ENCODE measurements at places on chromosomes 16 and 17. TPM values are rescaled to one million over a fixed set of nuclear protein-coding genes. Genes with fewer than 3 reads are reported as not detected.

DNA sequence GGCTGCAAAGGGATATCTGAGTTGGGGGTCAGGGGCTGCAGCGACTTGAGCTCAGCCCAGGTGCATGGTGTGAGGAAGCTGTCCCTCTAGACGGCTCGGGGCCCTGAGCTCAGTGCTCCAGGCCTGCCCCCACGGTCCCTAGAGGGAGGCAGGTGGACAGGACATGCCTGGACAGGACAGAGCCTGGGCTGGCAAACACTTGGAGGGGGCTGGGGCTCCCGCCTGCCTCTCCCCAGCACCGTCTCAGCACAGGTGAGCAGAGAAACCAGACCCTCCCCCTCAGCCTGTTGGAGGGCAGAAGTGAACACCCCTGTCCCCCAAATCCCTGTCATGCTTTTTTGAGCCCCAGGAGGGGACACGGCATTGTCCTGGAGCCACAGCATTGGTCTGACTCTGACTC lies 11.4 kb upstream of the SLC38A10 start:
- no peak for DNase-seq

ABCA8 gene
- total RNA-seq: not detected

DNA sequence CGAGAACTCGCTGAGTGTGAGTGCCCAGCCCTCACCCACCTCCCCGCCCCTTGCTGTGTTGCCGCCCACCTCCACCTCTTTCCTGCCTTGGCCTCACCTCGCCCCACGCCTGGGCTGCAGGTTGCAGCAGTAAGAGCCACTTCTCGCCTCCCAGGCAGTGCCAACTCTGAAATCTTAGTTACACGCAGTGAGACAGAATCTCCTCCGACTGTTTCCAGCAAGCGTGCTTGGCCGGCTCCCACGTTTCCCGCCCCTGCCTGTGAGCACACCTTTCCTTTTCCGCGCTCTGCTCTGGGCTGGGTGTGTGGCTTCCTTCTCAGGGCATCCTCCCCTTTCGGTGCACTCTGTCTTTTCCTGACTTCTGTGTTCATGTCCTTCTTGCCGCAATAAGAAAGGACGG lies 5.7 kb downstream of the ENGASE start:
- DNase-seq: no peak

DNA sequence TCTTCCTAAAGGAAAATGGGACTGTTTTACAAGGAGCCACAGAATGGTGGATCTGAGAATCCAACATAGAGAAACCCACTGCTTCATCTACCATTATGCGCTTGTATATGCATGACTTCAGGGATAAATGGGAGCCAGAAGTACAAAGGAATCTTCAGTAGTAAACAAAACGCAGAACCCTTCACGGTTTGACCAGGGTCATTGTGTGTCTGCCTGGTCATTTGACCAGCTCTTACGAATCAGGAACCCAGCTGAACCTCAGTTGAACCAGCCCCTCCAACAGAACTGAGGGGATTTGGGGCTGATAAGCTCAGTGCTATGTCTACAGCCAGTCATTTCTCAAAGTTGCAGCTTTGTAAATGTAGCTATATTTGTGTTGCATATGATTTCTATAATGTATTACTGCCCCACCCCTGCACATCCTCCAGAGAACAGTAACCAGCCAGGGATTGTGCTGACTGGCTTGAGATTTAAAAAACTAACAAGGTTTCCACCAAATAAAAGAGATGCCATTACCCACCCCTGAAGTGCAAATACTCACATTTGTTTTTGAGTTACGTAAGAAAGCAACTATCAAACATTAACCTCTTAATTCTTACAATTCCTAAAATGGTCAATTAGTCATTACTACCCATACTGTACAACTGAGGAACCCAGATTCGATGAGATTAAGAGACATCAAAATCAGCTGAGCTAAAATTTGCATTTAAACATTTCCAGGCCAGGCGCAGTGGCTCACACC lies 6.3 kb downstream of the CMTM4 start:
- no peak for DNase-seq

CRHR1 gene
- total RNA-seq: not detected

- no peak for DNase-seq
Observed at GRCh38 chr17:50350733-50351132, 4.8 kb downstream of the XYLT2 start.

- peak; percentile 61 for DNase-seq
Observed at GRCh38 chr17:63705657-63706056, 5.7 kb upstream of the LIMD2 start.

- peak; percentile 68 for DNase-seq
Observed at GRCh38 chr17:3972281-3972731, 8.1 kb upstream of the ATP2A3 start.

ABCC6 gene
- not detected for total RNA-seq

TMEM231 gene
- total RNA-seq: 4.4 TPM

- DNase-seq: peak; percentile 77
Observed at GRCh38 chr17:45225051-45225700, 3.5 kb downstream of the FMNL1 start.

NOXO1 gene
- not detected for total RNA-seq

DNA sequence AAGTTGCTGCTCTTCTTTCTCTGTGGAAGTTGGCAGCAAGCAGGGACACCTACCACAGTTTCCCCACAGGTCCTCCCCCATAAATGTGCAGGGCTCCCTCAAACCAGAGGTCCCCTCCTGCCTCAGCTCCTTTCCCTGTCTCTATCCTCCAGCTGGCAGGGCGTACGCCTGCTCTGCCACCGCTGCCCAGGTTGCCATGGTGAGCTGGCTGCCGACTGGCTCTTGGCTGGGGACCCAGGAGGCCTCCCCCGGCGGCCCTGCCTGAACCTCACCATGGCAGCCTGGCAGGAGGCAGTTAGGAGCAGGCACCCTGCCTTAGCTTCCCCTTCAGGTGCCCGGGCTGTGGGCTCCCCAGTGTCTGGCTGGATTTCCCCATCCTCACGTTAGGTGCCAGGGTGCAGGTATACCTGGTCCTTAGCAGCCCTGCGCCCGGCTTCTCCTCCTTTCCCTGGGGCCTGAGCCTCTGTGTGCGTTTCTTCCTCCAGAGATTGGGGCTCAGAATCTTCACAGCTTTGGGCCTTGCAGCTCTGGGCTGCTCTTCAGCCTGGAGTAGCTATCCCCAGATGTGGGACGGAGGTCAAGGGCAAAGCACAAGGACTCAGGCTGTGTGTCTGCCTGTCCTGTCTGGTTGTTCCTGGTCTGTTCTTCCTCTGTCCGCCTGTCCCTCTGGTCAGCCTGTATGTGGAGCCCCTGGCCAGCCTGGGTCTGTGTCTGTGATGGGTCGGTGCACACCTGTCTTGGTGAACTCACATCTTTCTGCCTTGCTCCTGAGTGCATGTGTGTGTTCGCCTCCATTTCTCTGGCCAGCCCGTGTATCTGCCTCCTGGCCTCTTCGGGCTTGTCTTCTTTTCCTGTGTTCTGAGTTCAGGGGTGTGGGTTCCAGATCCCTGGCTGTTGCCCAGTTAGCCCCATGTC lies 15.7 kb downstream of the GJD3 start:
- DNase-seq: no peak

DNA sequence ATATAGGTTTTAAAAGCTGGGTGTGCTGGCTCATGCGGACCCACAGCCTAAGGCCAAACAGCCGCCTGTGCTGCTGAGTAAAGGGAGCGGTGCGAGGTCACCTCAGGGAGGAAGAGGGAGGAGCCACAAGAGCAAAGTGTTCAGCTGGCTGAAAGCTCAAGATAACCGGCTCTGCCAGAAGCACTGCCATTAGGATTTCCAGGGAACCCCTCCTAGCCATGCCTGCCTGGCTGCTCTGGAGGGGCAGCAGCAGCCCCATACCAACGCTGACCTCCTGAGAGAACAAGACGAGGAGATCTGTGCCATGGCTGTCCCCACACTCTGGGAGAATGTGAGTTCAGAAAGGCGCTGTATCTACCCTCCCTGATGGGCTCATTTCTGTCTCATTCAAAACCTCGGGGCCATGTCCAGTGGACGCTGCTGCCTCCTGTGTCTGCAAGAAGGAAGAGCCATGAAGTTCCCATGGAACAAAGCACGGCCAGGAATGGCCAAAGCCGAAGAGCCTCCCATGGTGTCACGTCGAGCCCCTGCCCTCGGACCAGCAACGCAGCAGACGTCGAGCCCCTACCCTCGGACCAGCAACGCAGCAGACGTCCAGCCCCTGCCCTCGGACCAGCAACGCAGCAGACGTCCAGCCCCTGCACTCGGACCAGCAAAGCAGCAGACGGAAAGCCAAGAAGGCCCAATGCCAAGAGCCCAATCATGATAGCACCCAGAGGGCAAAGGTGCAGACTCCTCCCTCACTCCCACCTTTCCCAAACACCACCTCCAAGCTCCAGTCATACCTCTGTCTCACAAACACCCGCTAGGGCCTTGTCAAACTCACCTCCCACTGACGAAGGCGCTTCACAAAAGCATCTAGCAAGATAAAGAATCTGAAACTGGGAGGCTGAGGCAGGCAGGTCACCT lies 107.0 kb downstream of the ANKRD11 start:
- peak; percentile 78 for DNase-seq

- peak; percentile 91 for DNase-seq
Observed at GRCh38 chr16:3065069-3065741, at the start of gene IL32. Gene IL32 (plus strand): TSS chr16:3065640. CDS start chr16:3065812, 172 bp downstream.

CRYM gene
- total RNA-seq: not detected

DNA sequence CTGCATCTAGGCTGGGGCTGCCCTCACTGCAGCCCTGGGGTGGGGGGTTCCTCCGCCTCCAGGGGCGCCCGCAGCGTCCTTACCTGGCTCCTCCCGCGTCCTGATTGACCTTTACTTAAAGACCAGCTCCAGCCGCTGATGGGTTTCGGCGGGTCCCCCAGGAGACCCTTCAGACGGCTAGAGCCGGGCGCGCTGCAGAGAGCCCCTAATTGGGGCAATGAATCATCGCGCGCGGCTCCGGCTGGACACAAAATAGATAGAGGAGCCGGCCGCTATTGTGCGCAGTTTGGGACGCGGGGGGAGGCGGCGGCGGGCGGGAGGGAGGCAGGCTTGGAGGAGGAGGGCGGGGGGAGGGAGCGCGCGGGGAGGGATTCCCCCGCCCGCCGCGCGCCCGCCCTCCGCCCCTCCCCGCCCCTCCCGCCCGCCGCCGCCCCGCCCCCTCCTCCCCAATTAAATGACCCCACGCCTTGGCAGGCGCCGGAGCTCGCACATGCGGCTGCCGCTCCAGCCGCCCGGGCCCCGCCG lies 56.5 kb upstream of the CIBAR2 start:
- no peak for DNase-seq

DNA sequence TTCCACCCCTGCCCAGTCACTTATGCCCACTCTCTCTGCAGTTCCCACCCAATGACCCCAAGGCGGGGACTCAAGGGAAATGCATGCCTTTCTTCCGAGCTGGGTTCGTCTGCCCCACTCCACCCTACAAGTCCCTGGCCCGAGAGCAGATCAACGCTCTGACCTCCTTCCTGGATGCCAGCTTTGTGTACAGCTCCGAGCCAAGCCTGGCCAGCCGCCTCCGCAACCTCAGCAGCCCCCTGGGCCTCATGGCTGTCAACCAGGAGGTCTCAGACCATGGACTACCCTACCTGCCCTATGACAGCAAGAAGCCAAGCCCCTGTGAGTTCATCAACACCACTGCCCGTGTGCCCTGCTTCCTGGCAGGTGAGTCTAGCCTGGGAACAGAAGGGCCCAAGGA lies 13.8 kb downstream of the LPO start:
- DNase-seq: no peak

GRCh38 chr17:1168533-1169220 lies 11.1 kb downstream of the ABR start:
- no peak for DNase-seq

- no peak for DNase-seq
Observed at GRCh38 chr16:73605309-73605708, 557.4 kb upstream of the ZFHX3 start.

HP gene
- total RNA-seq: not detected

GRCh38 chr17:30218799-30219198 lies 16.7 kb downstream of the SLC6A4 start:
- no peak for DNase-seq

- DNase-seq: no peak
Observed at GRCh38 chr16:21218153-21218552, 6.8 kb upstream of the ZP2 start.

TRIM25 gene
- total RNA-seq: 99.8 TPM

DRC3 gene
- total RNA-seq: not detected

- no peak for DNase-seq
Observed at GRCh38 chr17:21010705-21011596, 31.9 kb downstream of the USP22 start.

DNA sequence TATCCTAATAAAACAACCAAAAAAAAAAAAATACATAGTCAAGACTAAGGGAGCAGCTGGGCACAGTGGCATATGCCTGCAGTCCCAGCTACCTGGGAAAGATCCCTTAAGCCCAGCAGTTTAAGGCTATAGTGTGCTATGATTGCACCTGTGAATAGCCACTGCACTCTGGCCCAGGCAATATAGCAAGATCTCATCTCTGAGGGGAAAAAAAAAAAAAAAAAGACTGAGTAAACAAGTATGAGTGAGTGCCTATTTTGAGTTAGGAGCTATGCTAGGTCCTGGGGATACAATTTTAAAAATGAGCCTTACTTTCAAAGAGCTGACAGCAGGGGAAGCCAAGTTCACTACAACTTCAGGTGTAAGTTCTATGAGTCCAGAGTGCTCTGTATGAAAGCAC lies 55.4 kb downstream of the GRB2 start:
- DNase-seq: no peak

- DNase-seq: no peak
Observed at GRCh38 chr16:11597235-11598095, 10.7 kb upstream of the LITAF start.

CES4A gene
- 27.5 TPM for total RNA-seq

DNA sequence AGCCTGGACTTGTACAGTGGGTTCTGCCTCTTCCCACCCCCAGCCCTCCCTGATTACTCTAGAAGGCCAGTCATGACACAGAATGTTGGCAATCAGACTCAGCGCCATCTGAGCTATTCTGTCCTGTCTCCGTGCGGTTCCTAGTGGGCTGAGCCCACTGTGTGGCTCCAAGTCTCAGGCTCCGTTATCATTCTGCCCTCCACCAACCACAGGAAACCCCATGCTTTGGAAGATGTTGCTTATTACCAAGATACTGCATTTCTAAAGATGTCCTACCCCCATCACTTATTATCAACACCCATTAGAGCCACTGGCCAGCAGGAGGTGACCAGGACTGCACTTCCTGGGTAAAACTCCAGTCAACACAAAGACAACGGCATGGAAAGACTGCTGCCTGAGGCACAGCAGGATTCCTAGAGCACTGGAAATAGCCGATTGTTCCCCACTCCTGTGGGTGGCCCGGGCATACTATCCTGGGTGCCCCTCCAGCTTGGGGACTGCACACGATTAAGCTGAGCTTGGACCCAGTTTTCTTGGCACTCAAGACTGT lies 133.6 kb downstream of the AATF start:
- DNase-seq: no peak

ALOX15B gene
- not detected for total RNA-seq

Data from activated CD4-positive, alpha-beta T cell treated with anti-CD3 and anti-CD28 coated beads, Interleukin-2, amount 10 ng/mL, durations not matched to agents 24 days and 14 days (primary cell).